ENCODE measurements at places on chromosomes 4 and X. TPM values are rescaled to one million over a fixed set of nuclear protein-coding genes. Genes with fewer than 3 reads are reported as not detected.

TNIP3 gene
- not detected for total RNA-seq

XAGE1A gene
- total RNA-seq, result not detected

DNA sequence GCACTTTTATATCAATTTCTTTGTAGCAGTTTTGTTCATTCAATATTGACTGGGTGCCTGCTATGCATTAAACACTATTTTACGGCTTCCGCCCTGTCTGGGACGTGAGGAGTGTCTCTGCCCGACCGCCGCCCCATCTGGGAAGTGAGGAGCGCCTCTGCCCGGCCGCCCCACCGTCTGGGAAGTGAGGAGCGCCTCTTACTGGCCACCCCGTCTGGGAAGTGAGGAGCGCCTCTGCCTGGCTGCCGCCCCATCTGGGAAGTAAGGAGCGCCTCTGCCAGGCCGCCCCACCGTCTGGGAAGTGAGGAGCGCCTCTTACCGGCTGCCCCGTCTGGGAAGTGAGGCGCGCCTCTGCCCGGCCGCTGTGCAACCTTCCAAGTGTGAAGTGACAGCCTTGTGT, 68.1 kb downstream of the RPS3A start:
- no peaks in the 10 kb centered on the region for H3K27me3 ChIP-seq
- H3K27ac ChIP-seq, result no peak overlapping the region
- no peak for DNase-seq
- H3K4me3 ChIP-seq, result no peak overlapping the region

DNA sequence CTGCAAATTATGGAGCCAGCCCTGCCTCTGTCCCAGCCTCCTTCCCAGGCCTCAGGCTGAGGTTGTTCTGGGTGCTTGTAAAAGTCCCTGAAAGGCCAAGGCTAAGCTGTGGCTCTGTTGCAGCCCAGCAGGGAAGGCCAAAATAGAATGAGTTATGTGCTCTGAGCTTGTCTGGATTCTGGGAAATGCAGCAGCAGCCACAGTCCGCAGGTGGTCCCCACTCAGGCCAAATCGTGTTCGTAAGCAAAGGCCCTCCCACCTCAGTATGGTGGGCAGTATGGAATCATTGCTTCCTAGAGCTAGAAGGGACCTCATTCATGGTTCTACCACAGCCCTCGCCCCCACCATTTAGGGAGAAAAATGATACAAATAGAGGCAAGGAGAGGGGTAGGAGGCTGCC, 4.7 kb upstream of the TCEAL1 start:
- H3K4me1 ChIP-seq, result no peaks in the 10 kb centered on the region
- H3K27ac ChIP-seq, result no peak overlapping the region
- DNase-seq, result no peak
- no peaks in the 10 kb centered on the region for H3K27me3 ChIP-seq

- H3K27me3 ChIP-seq, result no peaks in the 10 kb centered on the region
- no peak overlapping the region for H3K27ac ChIP-seq
- no peaks in the 10 kb centered on the region for H3K36me3 ChIP-seq
- peak; percentile 15 for DNase-seq
- H3K4me3 ChIP-seq, result no peak overlapping the region
Observed at GRCh38 chrX:32137525-32137924, 1065.7 kb upstream of the FTHL17 start.

- no peak for DNase-seq
- no peaks in the 10 kb centered on the region for H3K4me1 ChIP-seq
- no peak overlapping the region for H3K27ac ChIP-seq
- no peaks in the 10 kb centered on the region for H3K27me3 ChIP-seq
- H3K36me3 ChIP-seq, result peaks cover 3% of the 10 kb centered on the region
- H3K4me3 ChIP-seq, result no peak overlapping the region
Observed at GRCh38 chr4:80027611-80028010, 45.4 kb downstream of the ANTXR2 start.

DNA sequence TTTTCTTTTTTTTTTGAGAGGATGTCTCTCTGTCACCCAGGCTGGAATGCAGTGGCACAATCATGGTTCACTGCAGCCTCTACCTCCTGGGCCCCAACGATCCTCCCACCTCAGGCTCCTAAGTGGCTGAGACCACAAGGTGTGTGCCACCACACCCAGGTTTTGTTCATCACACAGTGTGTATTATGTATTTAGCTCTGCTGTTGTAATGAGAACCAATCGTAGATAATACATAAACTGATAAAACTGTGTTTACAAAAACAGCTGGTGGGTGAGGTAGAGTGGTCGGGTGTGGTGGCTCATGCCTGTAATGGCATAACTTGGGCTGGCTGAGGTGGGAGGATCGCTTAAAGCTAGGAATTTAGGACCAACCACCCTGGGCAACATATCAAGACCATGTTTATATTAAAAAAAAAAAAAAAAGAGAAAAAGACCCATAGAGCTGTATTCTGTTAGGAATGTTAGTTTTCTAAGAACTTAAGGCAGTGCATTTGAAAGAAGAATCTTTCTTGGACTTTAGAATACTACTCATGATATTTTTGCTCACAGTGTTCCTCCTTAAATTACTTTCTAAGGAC, 34.9 kb downstream of the POLR2B start:
- peaks cover 57% of the 10 kb centered on the region for H3K36me3 ChIP-seq
- H3K4me1 ChIP-seq, result no peaks in the 10 kb centered on the region
- H3K27me3 ChIP-seq, result no peaks in the 10 kb centered on the region
- no peak overlapping the region for H3K27ac ChIP-seq

GRCh38 chrX:9318213-9318612, 146.6 kb upstream of the TBL1X start:
- H3K27ac ChIP-seq, result no peak overlapping the region
- no peaks in the 10 kb centered on the region for H3K36me3 ChIP-seq
- DNase-seq, result no peak
- H3K4me1 ChIP-seq, result no peaks in the 10 kb centered on the region
- H3K4me3 ChIP-seq, result no peak overlapping the region
- H3K27me3 ChIP-seq, result no peaks in the 10 kb centered on the region

- no peak overlapping the region for H3K4me3 ChIP-seq
- peak; percentile 71 for DNase-seq
- no peaks in the 10 kb centered on the region for H3K27me3 ChIP-seq
- H3K27ac ChIP-seq, result peak overlapping the region; percentile 71
- H3K36me3 ChIP-seq, result no peaks in the 10 kb centered on the region
Observed at GRCh38 chrX:65690057-65690855, 22.8 kb downstream of the MSN start.

DNA sequence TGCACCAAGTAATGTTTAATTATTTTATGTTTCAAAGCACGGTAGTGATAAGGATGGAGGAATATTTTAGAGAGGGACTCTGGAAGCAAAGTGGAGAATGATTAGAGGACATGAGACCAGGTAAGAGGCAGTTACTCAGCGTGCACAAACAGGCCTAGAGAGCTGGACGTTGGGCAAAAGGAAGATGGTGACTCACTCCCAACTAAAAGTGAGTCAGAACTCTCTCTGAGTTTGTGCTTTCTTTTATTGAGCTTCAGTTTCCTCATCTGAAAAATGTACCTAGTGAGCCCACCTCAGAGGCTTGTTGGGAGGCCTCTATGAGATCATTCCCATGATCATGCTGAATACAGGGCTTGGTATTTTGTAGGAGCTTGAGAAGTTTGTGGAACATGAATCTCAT, 1.6 kb upstream of the ZC4H2 start:
- no peak overlapping the region for H3K27ac ChIP-seq
- no peak overlapping the region for H3K4me3 ChIP-seq
- H3K27me3 ChIP-seq, result no peaks in the 10 kb centered on the region
- no peak for DNase-seq
- H3K4me1 ChIP-seq, result peaks cover 3% of the 10 kb centered on the region

DNA sequence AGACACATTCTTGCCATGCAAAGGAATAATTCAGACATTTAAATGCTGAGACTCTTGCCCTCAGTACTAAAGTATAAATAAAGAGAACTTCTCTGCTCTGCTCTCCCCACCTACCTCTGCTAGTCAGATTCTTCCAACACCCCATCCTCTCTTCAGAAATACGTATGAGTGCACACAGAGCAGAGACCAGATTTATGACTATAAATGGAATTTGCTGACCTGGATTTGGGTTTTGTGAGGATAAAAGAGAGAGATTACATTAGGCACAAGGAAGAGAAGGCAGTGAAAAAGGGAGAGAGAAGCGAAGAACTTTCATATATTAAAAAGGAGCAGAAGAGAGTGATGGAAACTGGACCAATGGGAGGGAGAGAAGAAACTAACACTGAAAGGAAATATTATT, 87.6 kb upstream of the EXOC1L start:
- H3K27ac ChIP-seq, result no peak overlapping the region
- no peaks in the 10 kb centered on the region for H3K4me1 ChIP-seq
- no peak overlapping the region for H3K4me3 ChIP-seq

- no peaks in the 10 kb centered on the region for H3K4me1 ChIP-seq
- H3K36me3 ChIP-seq, result no peaks in the 10 kb centered on the region
- no peak overlapping the region for H3K27ac ChIP-seq
- DNase-seq, result no peak
Observed at GRCh38 chr4:62377245-62377644, 1177.1 kb downstream of the ADGRL3 start.

GRCh38 chr4:106869551-106869950, 166.6 kb downstream of the DKK2 start:
- H3K4me3 ChIP-seq, result no peak overlapping the region
- no peaks in the 10 kb centered on the region for H3K36me3 ChIP-seq
- no peaks in the 10 kb centered on the region for H3K27me3 ChIP-seq
- no peaks in the 10 kb centered on the region for H3K4me1 ChIP-seq
- no peak for DNase-seq
- H3K27ac ChIP-seq, result no peak overlapping the region

- H3K27me3 ChIP-seq, result no peaks in the 10 kb centered on the region
- H3K27ac ChIP-seq, result no peak overlapping the region
- DNase-seq, result no peak
- H3K4me1 ChIP-seq, result no peaks in the 10 kb centered on the region
Observed at GRCh38 chr4:99835942-99836341, 19.3 kb downstream of the DAPP1 start.

All from thyroid gland (tissue), 4 donors.